ENCODE measurements at places on chromosomes 5 and 9.
A peak's percentile ranks its signal among the peaks of the same experiment; 100 is the strongest.

GRCh38 chr9:70420441-70421271 is 6.2 kb upstream of the KLF9 start:
- DNase-seq = peak; percentile 76

DNA sequence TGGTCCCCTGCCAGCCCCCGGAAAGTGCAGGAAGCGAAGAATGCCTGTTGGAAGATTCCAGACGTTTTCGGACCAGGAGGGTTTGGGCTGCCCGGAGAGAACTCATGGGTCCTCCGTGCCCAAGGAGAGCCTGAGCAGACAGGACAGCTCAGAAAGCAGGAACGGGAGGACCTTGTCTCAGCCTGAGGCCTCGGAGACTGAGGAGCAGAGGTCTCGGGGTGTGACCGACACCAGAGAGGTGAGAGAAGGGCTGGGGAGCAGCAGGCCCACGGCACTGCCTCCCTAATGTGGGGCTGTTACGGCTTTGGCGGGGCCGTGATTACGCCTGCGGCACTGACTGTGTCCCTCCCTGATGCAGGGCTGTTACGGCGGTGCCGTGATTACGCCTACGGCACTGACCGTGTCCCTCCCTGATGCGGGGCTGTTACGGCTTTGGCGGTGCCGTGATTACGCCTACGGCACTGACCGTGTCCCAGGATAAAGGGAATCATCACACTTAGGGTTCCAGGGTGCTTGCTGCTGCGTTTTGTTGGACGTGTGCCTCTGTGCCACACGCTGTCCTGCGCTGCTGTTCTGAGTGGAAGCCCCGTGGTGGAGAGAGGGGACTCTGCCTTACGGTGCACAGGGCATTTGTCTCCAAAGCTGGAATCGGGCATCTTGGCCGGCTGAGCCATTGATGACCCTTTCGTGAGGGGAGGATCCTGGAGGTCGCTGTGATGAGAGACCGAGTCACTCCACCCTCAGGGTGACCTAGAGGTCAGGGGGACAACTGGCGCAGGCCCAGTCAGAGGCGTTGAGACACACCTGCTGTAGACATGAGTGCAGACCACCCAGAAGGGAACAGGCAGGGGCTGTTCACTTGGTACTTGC is 25.7 kb downstream of the CEP72 start:
- no peak for DNase-seq

GRCh38 chr5:65412842-65413241 is 68.9 kb downstream of the ADAMTS6 start:
- DNase-seq = no peak

GRCh38 chr5:173719731-173720082 is 103.3 kb upstream of the BOD1 start:
- DNase-seq = no peak

- peak; percentile 2 for DNase-seq
Observed at GRCh38 chr5:114176356-114176755, 185.5 kb upstream of the KCNN2 start.
